Smooth muscle cell of bladder (primary cell): ENCODE measurements at places on chromosomes 7 and 10. TPM values are rescaled to one million over a fixed set of nuclear protein-coding genes. Genes with fewer than 3 reads are reported as not detected.

Gene ZNF425
- total RNA-seq: 4.4 and 5.8 TPM in 2 replicates

Gene CDH23
- 0.14 and 0.18 TPM in 2 replicates for total RNA-seq

Gene LDB3
- total RNA-seq: under 0.01 TPM in 2 replicates

Gene OR2A7
- total RNA-seq: 0.09 and 0.14 TPM in 2 replicates

Gene CNPY1
- total RNA-seq: not detected in 2 replicates

Gene SPDYE6
- not detected in 2 replicates for total RNA-seq
